ENCODE measurements at places on chromosomes 3 and 15.

DNA sequence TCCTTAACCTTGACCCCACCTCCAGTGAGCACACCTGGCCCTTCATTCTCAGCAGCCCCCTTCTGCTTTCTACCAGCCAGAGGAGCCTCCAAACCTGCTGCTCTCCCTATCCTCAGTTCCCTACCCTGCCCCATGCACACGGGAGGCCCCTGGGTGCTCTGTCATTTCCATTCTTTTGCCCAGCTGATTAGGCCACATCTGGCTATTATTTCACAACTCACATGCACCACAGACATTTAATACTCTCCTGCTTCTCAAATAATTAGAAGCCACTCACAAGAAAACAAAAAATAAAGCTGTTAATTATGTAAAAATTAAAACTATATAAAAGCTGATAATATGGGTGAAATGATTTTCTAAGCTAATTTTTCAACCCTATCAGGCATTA, 50.7 kb downstream of the MYLK start:
- no peak for DNase-seq

DNA sequence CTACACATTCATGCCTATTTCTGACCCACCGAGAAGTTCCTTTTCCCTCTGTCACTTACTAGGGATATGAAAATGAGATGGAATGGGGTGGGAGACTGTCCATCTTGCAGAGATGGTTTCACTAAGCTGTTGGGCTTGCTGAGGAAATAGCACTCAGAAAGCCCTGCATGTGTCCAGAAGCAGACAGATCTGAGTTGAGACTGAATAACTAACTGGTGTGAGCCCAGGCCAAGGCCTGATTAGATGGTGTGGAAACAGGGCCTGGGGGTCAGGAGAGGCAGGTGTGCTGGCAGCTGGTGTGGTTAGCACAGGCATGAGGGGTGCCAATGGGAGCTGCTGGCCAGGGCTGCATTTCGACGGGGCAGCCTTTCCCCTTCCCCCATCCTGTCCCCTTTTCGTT, 72.1 kb downstream of the CLSTN2 start:
- no peak for DNase-seq

GRCh38 chr3:82939491-82940097, 1178.1 kb upstream of the GBE1 start:
- no peak for DNase-seq

DNA sequence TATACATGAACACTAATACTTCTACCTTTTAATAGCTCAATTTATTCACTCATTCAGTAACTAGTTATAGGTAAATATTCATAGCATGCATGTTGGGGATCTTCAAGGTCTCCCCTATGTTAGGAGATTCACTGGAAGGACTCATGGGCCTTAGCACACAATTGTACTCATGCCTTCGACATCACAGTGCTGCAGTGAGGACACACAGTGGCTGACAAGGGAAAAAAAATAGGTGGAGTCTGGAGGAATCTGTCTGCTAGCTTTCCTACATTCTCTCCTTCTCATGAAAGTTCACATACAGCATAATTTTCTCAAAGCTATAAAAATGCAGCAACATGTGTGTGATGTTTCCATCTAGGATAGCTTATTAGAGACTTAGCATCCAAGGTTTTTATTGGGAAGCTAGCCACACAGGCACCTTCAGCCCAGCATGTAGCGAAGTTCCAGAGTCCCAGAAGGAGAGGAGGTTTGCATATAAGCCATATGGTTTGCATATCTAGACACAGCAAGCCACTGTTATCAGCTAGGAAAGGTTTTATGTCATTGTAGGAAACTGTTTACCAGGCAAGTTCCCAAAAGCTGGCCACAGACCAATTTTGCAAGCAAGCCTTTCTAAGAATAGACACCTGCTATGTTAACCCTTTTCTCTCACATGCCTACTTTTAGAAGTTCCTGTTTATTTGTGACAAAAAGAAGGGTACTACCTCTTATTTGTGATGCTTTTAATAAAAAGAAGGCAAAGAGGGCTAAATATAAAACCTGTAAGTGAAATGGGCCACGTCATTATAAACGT, 46.4 kb downstream of the MORC1 start:
- DNase-seq = no peak

- no peak for DNase-seq
Measured at GRCh38 chr3:16508591-16508995, 4.9 kb downstream of the RFTN1 start.

GRCh38 chr3:6262010-6262409, 598.9 kb upstream of the GRM7 start:
- DNase-seq = no peak

DNA sequence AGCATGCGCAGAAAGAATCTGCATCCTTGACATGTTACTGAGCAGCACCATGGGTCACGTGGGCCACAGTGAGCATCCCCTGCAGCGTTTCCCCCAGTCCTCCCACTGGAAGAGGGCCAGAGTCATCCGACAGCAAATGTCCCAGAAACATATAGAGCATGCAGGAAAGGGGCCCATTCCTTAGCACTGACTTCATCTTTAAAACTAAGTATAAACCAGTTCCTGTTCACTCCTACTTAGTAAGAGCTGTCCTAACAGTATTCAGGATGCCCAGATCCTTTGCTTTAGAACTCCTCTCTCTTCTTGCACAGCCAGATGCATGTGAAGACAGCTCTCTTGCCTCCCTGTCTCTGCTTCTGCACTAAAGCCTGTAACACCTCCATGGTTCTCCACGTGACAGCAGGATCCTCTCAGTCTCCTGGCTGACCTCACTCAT, 79.3 kb upstream of the OXTR start:
- DNase-seq = no peak

DNA sequence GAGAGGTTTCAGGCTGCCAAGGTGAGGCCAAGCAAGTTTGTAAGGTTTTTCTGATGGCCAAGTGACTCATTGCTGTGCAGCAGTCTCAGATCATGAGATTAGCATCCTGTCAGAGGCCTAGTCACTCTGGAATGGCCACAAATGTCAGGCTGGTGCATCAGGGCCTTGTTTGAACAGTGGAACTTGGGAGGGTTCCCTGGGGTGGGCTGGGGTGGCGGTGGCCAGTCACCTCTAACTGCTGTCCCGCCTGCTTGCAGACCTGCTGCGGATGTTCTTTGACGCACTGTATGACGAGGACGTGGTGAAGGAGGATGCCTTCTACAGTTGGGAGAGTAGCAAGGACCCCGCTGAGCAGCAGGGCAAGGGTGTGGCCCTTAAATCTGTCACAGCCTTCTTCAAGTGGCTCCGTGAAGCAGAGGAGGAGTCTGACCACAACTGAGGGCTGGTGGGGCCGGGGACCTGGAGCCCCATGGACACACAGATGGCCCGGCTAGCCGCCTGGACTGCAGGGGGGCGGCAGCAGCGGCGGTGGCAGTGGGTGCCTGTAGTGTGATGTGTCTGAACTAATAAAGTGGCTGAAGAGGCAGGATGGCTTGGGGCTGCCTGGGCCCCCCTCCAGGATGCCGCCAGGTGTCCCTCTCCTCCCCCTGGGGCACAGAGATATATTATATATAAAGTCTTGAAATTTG, 2.8 kb upstream of the FAM131A start:
- no peak for DNase-seq

- DNase-seq = no peak
Measured at GRCh38 chr3:132232231-132232792, 84.9 kb upstream of the ACP3 start.

DNA sequence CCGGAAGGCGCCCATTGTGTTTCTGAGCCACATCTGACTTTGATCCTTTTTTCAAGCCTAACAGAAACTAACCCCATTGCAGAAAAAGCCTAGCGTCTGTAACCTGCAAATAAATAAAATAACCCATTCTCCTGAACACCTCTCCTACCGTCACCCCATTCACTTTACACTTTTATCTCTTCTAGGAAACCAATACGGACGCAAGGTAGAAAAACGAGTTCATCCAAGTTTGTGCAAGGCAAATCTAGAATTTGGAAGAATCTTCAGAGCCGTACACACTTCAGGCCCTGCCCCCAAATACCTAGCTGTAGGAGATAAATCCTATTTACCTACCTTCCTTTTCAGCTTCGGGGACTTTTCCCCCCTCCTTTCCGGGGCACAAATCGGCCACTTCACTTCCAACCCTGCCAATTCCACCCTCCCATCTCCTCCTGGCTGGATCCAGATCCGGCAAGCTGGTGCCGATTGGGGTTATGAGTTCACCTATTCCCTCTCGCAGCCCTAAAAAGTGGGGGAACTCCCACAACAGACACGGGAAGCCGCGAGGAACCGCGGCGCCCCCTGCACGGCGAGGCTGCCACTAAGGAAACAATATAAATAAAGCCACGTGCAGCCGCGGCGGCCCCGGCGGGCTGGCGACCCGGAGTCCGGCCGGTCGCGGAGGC, 987 bp downstream of the PRTG start:
- no peak for DNase-seq

DNA sequence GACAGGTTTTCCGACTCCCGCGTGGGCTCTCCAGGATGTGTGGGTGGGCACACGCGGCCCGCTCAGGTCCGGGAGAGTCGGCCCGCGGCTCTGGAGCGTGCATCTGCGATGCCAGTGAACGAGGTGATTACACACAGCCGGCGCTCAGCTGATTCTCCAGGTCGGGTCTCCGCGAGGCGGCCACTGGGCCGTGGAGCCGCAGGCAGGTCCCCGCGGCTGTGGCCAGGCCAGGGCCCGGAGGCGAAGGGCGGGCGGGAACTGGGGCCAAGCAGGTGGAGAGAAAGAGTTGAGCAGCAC, 13.2 kb downstream of the PAK6 start:
- no peak for DNase-seq

- DNase-seq = no peak
Measured at GRCh38 chr3:45227071-45227820, 1.2 kb upstream of the TMEM158 start.

- no peak for DNase-seq
Measured at GRCh38 chr3:112405845-112406244, 72.9 kb downstream of the CD200 start.

All from keratinocyte (primary cell).